ENCODE measurements at places on chromosomes 1 and 21.
A peak's percentile ranks its signal among the peaks of the same experiment; 100 is the strongest.

- DNase-seq, result no peak
Observed at GRCh38 chr1:70204139-70204538, 1.2 kb downstream of the LRRC40 start.

GRCh38 chr1:111876631-111877030, 112.8 kb downstream of the KCND3 start:
- DNase-seq, result no peak

DNA sequence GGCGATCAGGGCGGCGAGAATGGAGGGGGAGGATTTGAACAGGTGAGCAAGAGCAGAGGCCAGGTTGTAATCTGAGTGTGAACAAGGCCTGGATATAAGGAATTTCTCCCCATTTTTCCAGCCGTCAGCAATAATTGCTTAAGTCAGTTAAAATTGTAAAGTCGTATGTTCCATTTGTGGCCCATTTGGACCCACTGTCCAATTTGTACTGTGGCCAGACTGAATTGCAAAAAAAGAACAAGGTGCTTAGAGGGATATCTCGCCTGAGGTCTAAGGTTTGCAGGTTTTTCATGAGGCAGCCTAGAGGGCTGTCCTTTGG, 1.0 kb downstream of the ERVH48-1 start:
- no peak for DNase-seq

GRCh38 chr1:171864308-171864707, 23.0 kb downstream of the DNM3 start:
- DNase-seq, result no peak

- DNase-seq, result no peak
Observed at GRCh38 chr1:1777583-1777899, 729 bp downstream of the NADK start.

GRCh38 chr1:18603212-18603852, 27.3 kb upstream of the PAX7 start:
- DNase-seq, result no peak

DNA sequence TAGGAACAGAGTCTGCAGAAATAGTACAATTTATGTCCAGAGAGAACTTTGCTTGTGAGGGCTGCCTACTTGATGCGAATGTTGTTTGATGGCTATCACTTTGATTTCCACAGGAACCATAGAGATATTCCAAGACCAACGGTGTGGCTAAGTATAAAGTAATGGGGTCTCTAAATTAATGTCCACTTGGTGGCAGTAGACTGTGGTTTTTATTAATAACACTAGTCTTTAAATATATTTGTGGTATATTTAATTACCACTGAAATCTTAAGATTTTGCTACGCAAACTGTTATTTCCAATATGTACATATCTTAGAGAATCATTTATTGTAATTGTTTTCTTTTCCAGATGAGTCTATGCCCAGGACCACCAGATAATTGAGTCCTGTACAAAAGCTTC, 647.9 kb downstream of the PLA2G4A start:
- no peak for DNase-seq

DNA sequence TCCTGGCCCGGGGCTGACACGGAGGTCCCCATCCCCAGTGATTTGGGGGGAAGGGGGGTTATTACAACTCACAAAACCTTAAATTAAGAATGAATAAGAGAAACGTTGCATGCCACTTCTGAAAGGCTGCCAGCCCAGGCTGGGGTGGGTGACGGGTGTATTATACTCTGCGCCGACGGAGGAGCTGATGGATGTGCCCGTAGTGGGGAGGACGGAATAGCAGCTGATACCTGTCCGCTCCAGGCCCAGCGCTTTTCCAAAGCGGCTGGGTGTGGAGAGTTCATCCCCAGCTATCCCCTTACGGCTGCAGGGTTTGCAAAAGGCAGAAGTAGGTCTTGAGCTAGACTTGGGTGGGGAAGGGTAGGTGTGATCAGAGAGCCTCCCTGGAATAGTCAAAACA, 63.8 kb upstream of the CASZ1 start:
- DNase-seq, result no peak

DNA sequence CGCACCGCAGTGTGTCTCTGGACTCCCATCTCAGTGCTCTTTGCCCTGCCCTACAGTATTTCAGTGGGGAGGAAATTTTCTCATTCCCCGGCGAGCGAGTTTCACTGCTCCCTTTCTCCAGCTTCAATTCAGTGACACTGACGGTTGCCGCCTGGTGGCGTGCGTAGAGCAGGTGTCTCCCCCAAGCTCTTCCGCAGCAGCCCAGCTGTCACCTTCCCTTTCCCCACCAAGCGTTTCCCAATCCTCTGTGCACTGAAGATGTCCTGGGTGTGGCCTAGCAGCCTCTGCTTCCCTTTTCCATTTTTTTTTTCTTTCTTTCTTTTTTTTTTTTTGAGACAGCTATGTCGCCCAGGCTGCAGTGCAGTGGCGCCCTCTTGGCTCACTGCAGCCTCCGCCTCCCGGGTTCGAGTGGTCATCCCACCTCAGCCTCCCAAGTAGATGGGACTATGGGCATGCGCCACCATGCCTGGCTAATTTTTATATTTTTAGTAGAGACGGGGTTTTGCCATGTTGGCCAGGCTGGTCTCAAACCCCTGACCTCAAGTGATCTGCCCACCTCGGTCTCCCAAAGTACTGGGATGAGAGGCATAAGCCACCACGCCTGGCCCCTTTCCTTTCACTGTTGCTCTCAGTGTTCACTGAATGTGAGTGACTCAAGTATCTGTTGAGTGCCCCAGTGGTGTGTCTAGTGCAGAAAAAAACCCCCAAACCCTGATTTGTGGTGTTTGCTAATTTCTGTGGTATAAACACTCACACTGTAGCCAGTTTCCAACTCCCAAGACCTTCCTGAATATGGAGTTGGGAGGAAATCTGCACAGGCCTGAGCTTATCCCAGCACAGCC, 30.1 kb downstream of the TNFRSF1B start:
- DNase-seq, result peak; percentile 47

GRCh38 chr21:17612023-17612564, 607 bp downstream of the BTG3 start:
- DNase-seq, result peak; percentile 41

GRCh38 chr1:235073331-235073967, 55.2 kb downstream of the TOMM20 start:
- DNase-seq, result peak; percentile 88

GRCh38 chr21:15659753-15660422, 69.9 kb upstream of the USP25 start:
- DNase-seq, result peak; percentile 68

DNA sequence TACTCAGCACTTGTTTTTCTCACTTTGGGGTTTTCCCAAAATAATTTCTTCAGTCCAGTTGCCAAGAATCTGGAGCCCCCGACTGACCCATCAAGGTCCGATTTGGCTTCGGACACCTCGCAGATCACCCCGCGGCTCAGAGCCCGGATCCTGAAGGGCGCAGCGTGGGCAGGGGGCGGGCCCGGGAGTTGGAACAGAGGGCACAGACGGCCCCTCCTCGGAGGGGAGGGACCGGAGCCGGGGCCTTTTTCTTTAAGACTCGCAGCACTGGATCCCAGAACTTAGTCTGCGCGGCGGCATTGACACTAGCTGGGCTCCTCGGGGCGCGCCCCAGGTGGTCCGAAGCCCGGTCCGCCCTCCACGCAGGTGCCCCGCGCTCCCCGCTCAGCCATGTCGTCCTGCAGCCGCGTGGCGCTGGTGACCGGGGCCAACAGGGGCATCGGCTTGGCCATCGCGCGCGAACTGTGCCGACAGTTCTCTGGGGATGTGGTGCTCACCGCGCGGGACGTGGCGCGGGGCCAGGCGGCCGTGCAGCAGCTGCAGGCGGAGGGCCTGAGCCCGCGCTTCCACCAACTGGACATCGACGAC, at the start of gene CBR3:
Gene CBR3 (plus strand): TSS at position 277 of the 588 bp plus-strand sequence. CDS start 114 bp downstream, at position 391.
- peak; percentile 55 for DNase-seq

GRCh38 chr1:88985032-88985431, 7.4 kb downstream of the KYAT3 start:
- no peak for DNase-seq

DNA sequence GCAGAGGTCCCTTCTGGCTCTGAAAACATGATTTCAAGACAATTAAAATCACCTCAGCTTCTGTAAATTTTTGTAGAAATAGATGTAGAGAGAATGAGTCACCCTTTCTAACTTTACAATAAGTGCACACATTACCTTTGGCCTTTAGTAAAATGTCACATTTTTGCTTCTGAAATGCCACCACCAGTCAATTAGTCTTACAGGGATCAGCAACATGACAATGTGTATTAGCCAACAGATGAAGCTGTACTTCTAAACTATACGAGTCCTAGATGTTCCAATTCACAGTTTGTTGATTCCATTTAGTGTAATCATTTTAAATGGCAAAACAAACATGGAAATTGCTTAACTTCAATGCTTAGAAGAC, 23.1 kb downstream of the C21orf91 start:
- DNase-seq, result no peak

GRCh38 chr1:7827126-7827955, 25.5 kb downstream of the UTS2 start:
- no peak for DNase-seq

DNA sequence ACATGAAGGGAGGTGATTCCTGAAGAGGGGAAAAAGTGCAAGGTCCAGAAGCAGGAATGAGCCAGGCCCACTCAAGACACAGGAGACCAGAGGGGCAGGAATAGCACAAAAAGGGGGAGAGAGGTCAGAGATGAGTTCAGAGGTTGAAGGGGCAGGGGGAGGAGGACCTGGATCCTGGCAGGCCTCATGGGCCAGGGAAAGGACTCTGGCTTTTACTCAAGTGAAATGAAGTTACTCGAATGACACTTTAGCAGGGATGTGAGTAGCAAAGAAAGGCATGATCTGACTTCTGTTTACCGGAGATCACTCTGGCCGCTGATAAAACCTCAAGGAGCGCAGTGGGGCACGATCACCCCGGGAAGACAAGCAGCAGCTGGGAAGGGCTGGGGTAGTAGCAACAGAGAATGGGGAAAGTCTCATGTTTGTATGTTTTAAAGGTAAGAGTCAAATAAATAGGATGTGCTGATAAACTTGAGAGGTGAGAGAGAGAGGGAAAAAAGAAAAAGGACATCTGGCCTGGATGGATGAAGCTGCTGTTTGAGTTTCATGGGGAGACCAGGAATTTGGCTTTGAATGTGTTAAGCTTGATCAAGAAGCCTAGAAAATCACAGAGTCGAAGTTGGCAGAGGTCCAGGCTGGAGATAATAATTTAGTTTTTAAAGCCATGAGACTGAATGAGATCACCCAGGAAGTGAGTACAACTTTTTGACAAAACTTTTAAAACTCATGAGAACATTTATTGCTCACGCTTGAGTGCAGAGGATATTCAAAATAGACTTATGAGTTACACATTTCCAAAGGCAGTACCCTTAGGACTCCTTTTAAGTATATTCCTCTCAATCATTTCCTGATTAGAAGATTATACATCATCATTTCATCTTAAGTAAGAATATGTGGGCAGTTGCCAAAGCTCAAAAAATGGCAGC, 156.0 kb downstream of the RERE start:
- no peak for DNase-seq

DNA sequence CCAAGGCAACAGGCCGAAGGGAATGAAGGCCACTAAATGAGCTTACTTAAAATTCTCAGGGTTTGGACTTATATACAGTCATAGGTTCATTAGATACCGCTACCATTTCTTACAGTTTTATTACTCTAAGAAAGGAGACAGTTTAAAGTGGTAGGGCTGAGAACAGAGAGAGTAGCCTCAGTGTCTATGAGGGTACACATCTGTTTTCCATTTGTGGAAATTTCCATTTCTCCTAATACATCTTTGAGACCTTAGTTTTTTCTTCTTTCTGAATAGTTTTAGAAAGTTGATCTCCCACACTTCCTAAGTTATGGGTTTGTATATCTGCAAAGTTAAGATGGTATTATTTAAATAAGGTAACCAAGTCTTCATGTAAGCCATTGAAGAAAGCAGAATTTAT, 1279.1 kb downstream of the NCAM2 start:
- no peak for DNase-seq

DNA sequence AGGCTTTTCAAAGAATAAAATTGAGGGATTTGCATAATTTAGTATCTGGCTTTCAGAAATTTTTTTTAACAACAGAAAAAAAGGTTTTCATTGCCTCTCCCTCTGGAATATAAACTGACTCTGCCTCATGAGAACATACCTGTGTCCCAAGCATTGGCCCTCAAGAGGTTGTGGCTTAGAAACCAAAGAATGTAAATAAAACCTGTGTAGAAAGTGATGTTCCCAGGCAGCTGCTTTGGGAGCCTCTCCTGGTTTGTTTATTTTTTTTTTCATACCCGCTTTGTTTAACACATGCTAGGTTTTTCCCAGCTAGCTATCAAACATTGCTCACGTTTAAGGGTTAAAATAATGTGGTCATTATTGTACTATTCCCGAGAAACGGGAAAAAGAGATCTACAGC, 40.5 kb upstream of the IFNAR2 start:
- DNase-seq, result no peak
